ENCODE measurements at places on chromosomes 3 and 15.

DNA sequence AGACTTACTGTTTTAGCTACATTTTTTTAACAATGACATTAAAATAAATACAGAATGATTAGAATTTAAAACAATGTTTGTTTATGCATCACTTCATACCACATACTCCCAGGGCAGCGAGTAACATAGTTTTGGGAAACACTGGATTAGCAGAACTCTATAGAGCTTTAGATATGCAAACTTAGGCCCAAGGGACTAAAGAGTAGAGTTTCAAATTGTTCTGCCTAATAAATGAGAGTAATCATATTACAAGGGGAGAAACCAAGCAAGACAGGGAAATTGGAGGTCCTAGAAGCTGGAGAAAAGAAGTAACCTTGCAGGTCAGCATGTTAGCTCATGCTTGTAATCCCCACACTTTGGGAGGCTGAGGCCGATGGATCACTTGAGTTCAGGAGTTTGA, 3.6 kb upstream of the DAZL start:
- no peak for DNase-seq

DNA sequence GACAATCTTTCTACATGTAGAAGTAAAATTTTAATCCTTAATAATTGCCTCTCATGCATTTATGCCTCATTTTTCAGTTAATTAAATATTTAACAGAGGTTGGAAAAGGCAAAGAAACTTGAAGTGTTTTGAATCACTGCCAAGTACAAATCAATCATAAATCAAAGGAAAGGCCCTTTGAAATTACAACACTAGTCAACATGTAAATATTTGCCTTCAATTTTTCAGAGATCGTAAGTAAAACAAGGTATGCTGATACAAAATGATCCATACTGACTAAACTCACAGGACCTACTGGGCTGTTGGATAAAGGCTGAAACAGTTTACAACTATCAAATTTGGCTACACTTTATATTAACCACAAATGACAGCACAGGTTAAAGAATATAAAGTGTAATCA, 33.9 kb downstream of the ZBBX start:
- DNase-seq, result no peak

GRCh38 chr3:194265505-194265892, 85.6 kb downstream of the CPN2 start:
- peak; percentile 6 for DNase-seq

GRCh38 chr15:27902680-27903385, 196.3 kb downstream of the OCA2 start:
- no peak for DNase-seq

- peak; percentile 28 for DNase-seq
Measured at GRCh38 chr3:172530566-172530965, 7.3 kb upstream of the TNFSF10 start.

GRCh38 chr3:68876112-68876713, 56.1 kb downstream of the TAFA4 start:
- DNase-seq, result peak; percentile 22

DNA sequence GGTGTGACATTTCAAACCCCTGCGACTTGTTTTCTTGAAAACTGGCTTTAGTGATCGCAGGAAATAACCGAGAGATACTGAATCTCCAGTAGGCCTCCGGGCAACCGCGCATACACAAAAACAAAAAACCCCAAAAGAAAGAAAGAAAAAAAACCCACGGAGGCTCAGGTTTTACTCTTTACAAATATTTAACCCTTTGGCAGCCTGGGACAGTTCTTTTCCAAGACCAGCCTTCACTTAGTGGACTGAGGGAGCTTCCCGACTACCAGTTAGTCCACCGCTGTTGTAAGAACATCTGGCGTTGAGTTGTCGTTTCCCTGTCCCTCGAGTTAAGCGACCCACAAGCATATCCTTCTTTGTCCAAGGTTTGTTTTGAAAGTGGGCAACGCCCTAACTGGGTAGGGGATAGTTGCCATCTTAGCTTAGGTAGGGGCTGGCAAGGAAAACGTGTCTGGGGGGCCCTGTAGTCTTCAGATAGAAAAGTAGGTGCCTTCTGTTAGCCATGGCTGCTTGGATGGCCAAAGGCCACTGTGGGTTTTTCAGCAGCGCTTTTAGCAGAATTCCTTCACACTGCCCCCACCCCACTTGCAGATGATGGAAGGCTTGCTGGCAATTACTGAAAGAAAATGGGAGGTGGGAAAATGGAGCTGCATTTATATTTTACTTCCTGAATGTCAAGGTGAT, 6.9 kb downstream of the ISL2 start:
- DNase-seq, result no peak

DNA sequence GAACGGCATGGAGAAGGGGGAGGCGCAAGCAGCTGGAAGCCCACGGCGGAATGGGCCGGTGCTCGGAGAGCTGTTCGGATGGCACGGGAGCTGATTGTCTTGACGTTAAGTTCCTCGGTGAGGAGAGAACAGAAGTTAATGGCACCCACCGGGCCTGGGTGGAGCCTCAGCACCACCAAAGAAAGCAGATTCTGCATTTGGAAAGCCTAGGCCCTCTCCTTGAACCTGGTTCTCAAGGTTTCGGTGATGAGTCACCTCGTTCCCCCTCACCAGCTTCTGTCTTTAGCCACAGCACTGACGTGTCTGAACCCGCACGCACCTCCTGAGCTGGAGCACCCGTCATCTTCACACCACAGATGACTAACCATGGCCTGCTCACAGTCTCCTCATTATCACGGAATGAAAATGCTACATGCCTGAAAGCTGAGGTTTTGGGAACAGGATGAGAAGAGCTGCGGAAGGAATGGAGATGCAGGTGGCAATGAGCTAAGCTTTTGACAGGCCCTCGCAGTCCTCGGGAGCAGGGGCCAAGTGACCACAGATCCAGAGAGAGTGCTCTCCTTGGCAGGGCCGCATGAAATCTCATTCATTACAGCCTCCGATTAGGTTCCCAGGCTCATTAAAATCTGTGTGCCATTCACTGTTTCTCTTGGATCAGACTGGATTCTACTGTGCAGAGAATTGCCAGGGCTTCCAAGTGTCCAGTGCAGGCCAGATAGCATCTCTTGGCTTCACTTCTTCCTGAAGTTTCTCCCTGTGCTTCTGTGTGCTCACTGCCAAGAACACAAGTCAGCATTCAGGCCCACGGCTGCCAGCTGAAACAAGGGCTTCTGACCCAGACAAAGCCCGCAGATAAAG, 96.3 kb upstream of the DLG1 start:
- DNase-seq, result no peak

GRCh38 chr3:120258009-120258408, 27.0 kb downstream of the GPR156 start:
- DNase-seq, result no peak

DNA sequence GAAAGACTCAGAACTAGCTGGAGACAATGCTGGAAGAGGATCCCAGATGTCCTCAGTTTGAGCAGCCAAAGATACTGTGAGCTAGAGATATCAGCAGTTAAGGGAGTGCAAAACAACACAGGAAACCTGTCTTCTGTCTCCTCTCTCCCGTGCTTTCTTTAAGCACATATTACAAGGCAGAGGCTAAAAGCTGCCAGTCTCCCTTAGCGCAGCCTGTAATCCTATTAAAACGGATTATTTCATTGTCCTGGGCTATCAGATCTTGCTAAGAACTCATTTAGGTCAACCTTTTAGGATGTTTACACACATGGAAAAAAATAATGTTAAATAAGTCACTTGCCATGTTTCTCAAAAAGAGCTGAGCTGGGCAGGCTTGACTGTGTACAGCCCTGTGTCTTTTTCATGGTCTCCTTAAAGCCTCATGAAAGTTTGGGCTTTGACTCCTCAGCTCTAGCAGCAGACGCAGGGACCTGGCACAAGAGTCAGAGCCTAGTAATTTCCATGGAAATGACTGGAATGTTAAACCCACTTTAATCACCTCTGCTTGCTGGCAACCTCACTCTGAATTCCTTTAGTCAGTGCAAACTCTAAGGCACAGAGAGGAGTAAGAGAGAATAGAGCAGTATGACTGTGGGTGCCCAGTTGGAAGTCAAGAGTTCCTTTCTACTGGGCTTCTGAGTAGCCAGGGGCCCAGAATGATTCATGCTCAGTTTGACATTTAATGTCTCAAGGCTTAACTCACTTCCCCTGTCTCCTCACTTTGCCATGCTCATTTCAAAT, 491.9 kb downstream of the NTRK3 start:
- no peak for DNase-seq

DNA sequence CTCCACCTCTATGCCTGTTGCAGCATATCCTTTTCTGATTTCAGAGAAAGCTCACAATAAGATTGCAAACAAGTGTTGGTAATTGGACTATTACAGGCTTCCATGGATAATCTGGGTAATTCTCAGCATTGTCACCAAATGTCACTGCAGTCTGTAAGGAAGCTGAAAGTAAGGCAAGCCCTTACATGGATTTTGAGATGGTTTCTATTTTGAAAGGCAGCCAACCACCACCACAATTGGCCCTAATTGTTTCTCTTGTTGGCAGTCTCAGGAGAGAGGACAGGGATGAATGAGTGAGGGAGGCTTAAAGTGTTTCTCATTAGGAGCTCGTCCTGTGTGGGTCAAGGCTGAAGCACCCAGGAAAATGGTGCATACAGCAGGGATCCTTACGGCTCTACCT, 879.9 kb downstream of the TUSC7 start:
- no peak for DNase-seq

DNA sequence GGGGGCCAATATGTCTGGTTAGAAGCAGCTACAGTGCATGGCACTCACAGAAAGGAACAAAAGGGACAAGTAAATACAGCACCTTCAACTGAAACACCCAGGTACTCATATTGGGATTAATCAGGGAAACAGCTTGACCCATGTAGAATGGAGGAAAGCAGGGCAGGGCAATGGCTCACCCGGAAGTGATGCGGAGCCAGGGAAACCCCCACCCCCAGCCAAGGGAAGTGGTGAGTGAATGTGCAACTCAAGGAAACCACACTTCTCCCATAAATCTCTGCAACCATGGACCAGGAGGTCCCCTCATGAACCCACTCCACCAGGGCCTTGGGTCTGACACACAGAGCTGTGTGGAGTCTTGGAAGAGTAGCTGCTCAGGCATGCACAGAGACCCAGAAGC, 117.1 kb downstream of the MTHFS start:
- peak; percentile 28 for DNase-seq

Data from CD14-positive monocyte (primary cell).